ENCODE measurements at places on chromosomes 6 and 20. TPM values are rescaled to one million over a fixed set of nuclear protein-coding genes. Genes with fewer than 3 reads are reported as not detected.

DNA sequence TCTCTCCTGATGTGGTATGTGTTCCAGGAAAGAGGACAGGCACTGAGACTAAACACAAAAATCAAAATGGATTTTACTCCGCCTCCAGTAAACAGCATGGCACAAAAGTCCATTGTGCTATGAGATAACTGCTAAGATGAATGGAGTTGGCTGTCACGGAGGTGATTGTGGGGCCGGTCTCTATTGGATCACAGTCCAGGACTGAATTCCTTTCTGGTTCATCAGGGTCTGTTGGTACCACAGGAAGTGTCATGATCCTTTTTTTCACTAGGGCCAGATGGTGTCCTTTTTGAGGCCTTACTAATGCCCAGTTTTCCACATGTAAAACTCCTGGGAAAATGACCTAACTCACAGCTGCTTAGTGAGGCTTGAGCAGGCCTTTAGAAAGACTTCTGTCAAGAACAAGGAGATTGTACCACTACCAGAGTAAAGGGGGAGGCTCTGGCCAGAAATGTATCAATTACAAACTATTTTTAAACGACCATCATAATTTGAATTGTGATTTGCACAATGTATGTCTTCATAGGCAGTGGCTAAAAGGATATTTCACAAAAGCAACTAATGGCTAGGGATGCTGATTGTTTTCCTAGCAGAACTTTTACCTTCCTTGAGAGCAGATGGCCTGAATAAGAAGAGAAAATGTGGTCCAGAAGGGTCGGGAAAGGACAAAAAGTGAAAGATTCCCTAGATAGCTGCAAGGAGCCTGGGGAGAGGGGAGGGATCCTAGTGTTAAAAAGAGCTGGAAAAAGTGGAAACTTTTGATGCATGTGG is 192.2 kb upstream of the POU3F2 start:
- no peak for DNase-seq

GRCh38 chr20:63679799-63680305 is 16.6 kb upstream of the TNFRSF6B start:
- DNase-seq: no peak

DNA sequence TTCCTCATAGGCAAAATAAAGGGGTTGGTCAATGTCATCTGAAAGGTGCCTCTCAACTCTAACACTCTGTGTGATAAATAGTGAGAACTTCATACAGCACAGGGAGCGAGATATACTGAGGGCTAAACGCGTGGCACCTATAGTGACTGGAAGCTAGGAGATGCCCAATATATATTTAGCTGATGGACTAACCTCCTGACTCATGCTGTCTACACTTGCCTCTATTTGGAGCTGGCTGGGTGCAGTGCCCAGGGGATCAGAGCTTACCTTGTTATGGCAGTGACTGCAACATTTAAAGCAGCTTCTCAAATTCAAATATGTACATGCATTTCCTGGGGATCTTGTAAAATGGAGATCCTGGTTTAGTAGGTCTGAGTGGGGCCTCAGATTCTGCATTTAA is 111.6 kb upstream of the PLN start:
- no peak for DNase-seq

GRCh38 chr6:55277646-55278045 is 49.6 kb upstream of the GFRAL start:
- DNase-seq: no peak

Gene TRIM15
- not detected for total RNA-seq

Gene LRRC73
- 0.63 TPM for total RNA-seq

Gene ASIP
- not detected for total RNA-seq

Gene TRIM40
- not detected for total RNA-seq
